Stimulated activated CD4-positive, alpha-beta T cell treated with anti-CD3 and anti-CD28 coated beads, Interleukin-1b, Interleukin-23, amount 100 ng/mL, for 24 hours (primary cell): ENCODE measurements at places on chromosomes 12 and 14.

DNA sequence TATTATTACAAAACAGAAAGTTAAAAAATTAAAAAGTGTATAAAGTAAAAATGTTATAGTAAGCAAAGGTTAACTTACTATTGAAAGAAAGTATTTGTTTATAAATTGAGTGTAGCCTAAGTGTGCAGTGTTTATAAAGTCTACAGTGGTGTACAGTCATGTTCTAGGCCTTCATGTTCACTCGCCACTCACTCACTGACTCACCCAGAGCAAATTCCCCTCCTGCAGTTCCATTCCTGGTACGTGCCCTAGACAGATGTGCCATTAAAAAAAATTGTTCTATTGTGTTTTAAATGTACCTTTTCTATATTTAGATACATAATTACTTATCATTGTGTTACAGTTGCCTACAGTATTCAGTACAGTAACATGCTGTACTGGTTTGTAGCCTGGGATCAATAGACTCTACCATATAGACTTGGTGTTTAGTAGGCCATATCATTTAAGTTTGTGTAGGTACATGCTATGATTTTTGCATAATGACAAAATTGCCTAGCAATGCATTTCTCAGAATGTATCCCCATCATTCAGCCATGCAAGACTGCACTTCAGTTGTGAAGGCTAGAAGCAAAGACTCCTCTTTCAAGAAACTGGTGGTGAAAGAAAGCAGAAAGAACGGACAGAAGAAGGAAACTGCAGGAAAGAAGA, 100.6 kb downstream of the DACT1 start:
- no peak for DNase-seq

- no peak for DNase-seq
Observed at GRCh38 chr14:31138301-31138700, 69.3 kb downstream of the HECTD1 start.

DNA sequence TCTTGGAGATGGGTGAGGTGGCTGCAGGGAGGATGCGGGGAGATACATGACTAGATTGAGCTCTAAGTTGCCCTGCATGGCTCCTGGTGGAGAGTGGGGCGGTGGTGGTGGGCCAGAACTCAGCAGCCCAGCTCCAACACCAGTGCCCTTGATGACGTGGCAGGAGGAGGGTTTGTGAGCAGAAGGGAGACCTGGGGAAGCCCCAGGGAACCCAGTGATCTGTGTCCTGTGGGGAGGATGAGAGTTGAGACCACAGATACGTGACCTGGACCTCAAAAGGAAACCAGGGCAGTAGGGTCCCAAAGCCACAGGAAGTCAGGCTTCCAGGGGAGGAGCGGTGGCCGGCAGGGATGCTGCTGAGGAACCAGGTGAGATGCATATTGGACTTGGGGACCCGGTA, 989.1 kb upstream of the TMEM132C start:
- DNase-seq: no peak

GRCh38 chr12:108580531-108580930, 17.4 kb downstream of the TMEM119 start:
- DNase-seq: no peak

- DNase-seq: no peak
Observed at GRCh38 chr12:46430340-46430948, 57.9 kb upstream of the SLC38A2 start.

DNA sequence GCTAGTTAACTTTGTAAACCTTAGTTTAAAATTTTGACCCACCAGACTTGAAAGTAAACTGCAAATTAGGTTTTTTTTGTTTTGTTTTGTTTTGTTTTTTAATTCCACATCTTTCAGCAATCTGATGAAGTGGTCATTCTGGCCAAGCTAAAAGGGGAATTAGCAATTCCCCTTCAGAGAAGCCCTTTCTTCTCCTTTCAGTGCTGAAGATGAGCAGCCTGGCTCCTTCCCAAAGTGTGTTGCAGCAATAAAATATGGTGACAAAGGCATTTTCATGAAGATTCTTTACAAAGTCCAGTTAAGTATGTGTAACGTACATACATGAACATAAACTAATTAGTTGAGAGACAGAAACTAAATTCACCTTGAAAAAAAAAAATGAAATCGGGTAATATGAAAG, 380.1 kb downstream of the NOVA1 start:
- no peak for DNase-seq
